Lung microvascular endothelial cell (primary cell): ENCODE measurements at places on chromosomes 13 and 19. TPM values are rescaled to one million over a fixed set of nuclear protein-coding genes. Genes with fewer than 3 reads are reported as not detected.

DNA sequence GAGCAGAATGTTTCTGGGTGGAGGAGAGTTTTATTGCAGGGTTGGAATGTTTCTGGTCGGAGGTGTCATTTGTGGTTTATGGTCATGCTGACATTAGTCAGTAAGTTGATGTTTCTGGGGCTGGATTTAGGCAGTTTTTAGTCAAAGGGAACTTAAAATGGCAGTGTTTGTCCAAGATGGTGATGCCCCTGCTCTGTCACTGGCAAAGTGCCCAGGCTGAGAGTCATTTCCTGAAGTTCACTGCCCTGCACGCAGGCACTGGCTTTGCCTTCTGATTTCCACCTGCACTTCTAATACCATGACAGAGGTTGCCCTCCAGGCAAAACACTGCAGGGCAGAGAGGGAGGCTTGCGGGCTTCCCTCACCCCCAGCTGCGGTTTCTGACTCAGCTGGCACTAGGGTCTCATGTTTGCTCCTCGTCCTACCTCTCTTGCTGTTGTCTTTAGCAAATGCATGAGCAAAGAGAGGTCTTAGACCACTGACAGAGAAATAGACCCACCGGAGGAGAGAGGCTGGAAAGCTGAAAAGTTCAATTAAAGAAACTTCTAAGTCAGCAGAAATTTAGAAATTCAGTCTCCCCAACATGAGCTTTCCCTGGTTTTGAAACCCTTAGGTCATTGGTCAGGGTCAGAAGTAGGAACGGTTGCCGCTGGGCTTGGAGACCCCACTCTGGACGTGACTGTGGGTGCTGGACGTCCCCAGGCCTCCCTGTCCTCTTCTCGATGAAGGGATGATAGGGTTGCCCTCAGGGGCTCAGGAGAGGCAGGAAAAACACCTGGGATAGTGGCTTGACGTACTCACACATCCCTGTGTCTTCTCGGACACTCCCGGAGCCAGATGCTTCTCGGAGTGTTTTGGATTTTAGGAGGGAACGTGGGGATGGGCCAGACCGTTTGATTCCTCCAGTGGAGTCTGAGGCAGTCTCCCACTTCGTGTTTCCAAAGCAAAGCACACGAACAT is 26.3 kb downstream of the TMEM255B start:
- DNase-seq, result peak; percentile 83

- peak; percentile 12 for DNase-seq
These were observed 165.2 kb downstream of the GGACT start for GRCh38 chr13:100423375-100423774.

- peak; percentile 49 for DNase-seq
These were observed 10.8 kb downstream of the ALOX5AP start for GRCh38 chr13:30745906-30746686.

DNA sequence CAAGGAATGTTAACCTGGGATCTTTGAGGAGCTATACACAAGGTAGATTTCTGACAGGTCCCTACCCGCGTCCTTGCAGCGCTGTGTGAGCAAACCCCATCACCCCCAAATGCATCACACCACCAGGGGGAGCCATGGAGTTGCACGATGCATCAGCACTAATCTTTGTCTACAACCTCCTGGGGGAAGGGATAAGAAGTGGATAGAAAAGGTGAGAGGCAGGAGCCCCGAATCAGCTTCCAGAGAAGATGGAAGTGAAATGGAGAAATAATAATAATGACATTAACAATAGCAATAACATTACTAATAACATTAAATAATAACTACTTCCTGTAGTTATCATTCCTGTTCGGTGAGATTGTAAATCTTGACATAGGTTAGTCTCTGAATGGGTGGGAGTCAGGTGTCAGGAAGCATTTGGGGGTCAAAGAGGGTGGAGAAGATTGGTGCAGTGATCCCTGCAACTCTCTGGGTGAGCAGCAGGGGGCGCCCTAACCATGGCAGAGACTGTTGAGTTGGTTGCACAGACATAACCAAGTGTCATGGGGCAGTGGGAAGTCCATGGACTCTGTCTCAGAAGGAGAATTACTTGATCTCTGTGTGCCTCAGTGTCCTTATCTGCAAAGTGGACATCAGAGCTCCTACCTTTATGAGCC is 16.5 kb downstream of the SIGLEC7 start:
- peak; percentile 44 for DNase-seq

DNA sequence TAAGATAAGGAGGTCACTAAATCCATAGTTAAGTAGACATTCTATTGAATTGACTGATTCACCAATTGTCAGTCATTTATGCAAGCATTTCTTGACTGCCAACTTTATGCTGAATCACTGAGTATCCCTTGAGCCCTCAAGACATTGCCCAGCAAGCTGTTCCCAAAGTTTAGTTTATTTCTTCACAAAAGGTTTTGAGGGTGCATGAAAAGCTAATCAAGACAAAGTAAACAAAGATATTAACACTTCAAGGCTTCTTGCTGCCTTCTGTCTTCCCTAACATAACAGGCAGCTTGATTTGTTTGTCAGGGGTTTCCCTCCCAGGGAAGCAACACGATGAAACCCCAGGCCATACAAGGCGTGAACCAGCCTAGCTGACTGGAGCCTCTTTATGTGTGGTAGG is 374.4 kb downstream of the SPRY2 start:
- DNase-seq, result no peak

- peak; percentile 74 for DNase-seq
These were observed 112.1 kb downstream of the DLEU7 start for GRCh38 chr13:50731400-50731799.

DNA sequence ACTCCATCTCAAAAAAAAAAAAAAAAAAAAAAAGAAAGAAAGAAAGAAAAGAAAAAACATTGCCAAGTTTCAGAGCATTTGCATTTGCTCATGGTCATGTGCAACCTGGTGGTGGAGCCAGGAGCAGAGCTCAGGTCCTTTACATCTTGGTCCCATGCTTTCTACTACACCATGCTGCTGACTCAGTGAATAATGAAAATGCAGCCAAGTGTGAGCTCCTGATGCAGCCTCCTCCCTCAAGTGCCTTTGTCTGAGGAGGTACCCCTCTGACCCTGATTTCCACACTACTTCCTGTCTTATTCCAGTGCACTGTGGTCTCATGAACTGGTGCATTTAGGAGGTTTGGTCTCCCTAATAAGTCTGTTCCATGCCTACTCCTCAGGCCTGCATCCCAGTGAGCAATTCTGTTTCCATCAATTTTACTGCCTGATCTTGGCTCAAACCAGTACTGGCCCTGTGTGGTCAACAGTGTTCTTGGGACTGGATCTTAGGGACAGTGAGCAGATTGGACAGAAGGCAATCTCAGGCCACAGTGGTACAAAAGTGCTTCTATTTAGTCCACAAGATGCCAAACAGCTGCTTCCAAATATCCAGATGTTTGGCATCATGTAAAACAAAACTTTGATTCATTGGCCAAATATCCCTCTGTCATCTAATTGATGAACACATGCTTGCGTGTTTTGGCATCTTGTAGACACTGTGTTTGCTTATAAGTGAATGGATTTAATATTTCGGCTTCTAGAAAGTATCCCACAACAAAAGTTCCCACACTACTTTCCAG is 28.8 kb upstream of the LRCH1 start:
- peak; percentile 14 for DNase-seq

- no peak for DNase-seq
These were observed 506.8 kb upstream of the ATXN8OS start for GRCh38 chr13:69600811-69601210.

GRCh38 chr13:84567848-84568247 is 685.6 kb upstream of the SLITRK1 start:
- DNase-seq, result no peak

DNA sequence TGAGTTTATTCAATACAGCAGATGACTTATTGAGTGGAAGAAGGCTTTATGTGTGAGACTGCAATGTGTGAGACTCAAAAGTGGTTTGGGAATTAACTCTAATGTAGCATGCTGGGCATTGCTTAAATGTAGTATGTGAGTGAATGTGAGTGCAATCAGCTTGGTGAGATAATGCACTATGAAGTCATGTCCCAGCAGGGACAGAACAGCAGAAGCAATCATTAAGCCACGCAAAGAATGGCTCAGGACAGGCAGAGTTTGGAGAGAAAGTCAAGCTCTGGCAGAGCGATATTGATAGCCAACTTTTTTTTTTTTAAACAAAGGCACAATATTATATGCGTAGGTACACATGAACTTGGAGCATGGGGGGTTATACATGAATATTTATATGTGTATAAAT is 597.7 kb downstream of the GPC6 start:
- no peak for DNase-seq

GRCh38 chr13:22536851-22537250 is 643.9 kb upstream of the SGCG start:
- no peak for DNase-seq

DNA sequence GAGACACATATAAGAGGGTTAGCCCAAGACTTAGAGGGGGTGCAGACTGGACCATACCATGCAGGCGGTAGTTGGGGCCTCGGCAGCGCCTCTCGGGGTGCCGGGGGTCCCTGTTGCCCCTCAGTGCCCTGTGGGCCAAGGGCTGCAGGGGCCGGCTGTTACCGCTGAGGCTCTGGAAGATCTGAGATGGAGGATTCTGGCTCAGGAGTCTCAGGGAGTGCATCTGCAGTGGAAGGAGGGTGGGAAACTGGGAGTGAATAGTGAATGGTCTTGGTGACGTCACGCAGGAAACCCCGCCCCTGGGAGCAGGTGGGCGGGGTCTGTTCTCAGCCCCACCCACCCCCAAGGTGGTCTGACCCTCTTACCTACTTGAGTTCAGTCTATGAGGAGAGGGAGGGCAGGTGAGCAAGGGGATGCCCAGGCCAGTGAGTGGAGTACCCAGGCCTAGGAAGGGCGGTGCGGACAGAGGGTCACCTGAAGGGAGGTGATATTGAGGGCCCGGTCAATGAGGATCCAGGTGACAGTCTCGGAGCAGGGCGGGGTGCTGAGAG is 1.7 kb upstream of the DBP start:
- DNase-seq, result no peak

GRCh38 chr13:40681341-40682146 is 15.1 kb upstream of the FOXO1 start:
- DNase-seq, result peak; percentile 50

DNA sequence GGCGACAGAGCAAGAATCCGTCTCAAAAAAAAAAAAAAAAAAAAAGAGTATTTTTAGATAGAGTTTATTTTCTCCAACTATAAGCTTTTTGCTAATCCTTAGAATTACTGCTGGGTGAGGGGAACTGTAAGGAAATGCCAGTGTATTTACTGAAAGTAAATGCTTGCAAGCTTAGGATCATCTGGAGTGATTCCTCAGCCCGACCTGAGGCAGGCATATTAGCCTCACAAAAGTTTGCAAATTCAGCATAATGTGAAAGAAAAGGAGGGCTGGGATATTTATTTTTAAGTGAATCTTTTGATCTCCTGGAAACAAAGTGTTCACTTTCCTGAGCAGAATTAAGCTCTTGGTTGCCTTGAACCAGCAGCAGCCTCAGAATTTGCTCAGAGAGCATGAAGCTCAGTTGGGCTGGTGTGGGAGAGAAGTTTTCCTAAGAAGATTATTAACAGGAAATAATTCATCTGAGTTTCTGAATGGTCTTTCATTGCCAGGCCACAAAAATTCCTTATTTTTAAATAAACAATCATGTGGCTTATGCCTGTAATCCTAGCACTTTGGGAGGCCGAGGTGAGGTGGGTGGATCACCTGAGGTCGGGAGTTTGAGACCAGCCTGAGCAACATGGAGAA is 24.7 kb upstream of the SPATA13 start:
- DNase-seq, result peak; percentile 54

GRCh38 chr13:33175991-33176390 is 109.6 kb downstream of the STARD13 start:
- no peak for DNase-seq

DNA sequence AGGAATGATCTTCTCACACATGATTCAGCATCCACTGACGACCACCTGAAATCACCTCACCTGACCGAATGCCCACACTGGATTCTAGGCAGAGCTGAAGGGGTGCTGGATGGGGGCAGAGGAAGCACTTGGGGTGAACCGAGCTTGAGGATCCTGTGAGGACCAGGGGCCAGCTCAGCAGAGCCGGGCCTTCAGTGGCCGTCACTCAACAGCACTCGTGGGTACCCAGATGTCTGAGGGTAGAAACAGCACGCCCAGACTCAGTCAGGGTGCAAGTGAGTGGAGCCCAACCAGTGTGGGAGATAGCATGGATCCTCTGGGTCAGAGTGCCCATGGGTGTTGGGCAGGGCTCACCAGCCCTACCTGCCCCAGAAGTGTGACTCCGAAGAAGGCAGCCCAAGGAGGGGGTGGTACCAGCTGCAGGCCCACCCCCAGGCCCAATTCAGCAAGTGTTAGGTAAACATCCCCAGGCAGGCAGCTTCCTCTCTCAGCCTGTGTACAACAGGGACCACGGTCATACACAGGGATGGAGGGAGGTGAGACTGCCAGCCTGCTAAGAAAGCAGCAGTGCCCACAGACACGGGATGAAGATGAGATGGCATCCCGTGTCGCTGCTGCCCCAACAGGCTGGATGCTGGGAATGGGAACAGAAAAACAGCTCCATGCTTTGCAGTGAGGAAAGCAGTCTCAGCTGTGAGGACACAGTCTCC is 16.6 kb downstream of the GJA3 start:
- DNase-seq, result no peak

DNA sequence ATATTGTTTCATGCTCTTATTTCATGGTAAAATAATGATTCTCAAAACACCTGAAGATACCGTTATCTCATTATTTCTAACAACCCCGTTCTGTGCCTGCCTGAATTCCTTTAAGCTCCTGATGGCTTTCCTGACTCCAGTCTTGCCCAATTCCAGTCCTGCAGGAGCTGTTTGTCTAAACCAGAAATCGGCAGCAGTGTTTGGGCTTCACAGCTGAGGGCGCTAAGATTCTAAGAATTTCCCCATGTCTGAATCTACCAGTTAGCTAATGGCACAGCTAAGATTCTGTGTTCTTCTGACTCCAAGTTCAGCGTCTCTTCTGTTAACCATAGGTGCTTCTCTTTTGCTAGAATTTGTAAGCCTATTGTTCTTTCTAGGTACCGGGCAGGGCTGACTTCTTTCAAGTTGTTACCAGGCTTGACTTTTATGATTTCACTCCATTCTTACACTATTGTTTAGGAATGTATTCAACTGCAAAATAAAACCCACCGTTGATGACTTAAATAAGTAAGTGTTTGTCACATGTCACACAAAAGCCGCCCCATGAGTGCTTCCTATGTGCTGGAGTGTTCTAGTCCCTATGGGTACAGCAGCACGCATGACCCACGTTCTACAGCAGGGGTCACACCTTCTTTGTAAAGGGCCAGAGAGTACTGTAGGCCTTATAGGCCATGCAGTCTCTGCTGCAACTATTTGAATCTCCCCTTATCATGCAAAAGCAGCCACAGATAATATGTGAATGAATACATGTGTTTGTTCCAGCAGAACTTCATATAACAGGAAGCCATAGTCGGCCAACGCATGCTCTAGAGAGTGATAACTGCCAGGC is 168.3 kb upstream of the RNF113B start:
- no peak for DNase-seq

- no peak for DNase-seq
These were observed 5.2 kb downstream of the LCP1 start for GRCh38 chr13:46176756-46177155.

Gene ZNF473
- 3.7 and 4.6 TPM in 2 replicates for total RNA-seq

Gene EFNA2
- under 0.01 TPM in 1 of 2 replicates, not detected in the other for total RNA-seq

Gene SLC46A3
- total RNA-seq, result 0.99 and 3.5 TPM in 2 replicates

Gene CD37
- not detected in 2 replicates for total RNA-seq

Gene TEX29
- 0.20 TPM in 1 of 2 replicates, not detected in the other for total RNA-seq

Gene CYP4F8
- not detected in 2 replicates for total RNA-seq

Gene GPR42
- total RNA-seq, result not detected in 2 replicates

Gene SH2D3A
- 2.2 and 3.0 TPM in 2 replicates for total RNA-seq
